Stimulated activated naive CD4-positive, alpha-beta T cell (primary cell): ENCODE measurements at places on chromosomes 7 and 10.

DNA sequence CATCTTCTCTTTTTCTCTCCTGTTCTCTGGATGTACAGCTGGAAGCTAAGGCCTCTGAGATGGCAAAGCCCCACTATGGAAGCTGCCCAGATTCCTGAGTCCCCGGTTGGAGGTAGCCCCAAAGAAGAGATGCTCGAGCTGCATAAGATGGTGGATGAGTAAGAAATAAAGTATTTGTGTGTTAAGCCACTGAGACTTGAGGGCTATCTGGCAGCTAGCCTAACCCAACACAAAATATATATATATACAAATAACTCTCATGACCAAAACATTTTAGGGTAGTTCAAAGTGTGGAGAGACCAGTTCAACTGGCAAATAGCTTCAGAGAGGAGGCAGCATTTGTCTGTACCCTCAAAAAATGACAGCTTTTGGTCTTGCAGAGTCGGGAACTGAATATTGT lies 72.4 kb upstream of the PDE1C start:
- no peak for DNase-seq

DNA sequence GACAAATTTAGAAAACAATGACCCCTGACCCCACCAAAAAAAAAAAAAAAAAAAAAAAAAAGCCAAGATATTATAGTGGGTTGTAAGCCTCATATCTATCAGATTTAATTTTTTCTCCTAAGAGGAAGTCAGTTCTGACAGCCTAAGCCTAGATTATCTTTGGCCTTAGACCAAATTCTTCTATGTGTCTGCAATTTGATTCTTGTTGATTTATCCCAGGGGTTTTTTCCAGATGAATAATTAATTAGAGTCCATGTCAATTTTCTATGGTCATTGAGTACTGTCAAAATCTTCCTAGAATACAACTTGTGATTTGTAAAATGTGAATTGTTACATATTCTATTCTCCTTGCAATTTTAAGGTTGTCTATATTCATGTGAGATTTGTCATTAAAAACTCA lies 151.6 kb upstream of the CACNA2D1 start:
- DNase-seq, result no peak

- DNase-seq, result no peak
These were observed 14.4 kb downstream of the SGPL1 start for GRCh38 chr10:70830164-70830563.

- DNase-seq, result no peak
These were observed 189.3 kb downstream of the ZMYND11 start for GRCh38 chr10:324593-324992.

- no peak for DNase-seq
These were observed 22.1 kb upstream of the OPN4 start for GRCh38 chr10:86632009-86632800.

DNA sequence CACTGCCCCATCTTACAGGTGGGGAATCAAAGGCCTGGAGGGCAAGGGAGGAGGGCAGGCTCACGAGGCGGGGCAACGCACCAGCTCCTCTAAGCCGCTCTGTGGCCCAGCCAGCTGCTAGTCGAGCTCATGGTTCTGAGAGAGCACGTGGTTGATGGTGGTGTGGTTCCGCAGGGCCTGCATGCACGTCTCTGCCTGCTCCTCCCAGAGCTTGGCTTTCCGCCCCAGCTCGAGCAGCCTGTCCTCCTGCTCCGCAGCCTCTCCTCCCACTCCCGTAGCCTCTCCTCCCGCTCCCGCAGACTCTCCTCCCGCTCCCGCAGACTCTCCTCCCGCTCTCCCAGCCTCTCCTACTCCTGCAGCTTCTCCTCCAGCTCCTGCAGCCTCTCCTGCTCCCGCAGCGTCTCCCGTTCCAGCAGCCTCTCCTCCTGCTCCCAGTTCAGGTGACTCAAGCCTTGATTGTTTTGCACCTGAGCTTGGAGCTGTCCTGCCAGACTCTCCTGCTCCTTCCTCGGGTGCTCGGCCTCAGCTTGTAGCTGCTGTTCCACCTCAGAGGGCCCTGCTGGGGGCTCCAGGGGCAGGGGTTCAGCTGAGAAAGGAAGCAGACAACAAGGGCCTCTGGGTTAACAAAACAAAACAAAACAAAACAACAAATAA lies 19.1 kb upstream of the MTPAP start:
- no peak for DNase-seq

- DNase-seq, result no peak
These were observed 45.9 kb upstream of the AGMO start for GRCh38 chr7:15607529-15608210.

DNA sequence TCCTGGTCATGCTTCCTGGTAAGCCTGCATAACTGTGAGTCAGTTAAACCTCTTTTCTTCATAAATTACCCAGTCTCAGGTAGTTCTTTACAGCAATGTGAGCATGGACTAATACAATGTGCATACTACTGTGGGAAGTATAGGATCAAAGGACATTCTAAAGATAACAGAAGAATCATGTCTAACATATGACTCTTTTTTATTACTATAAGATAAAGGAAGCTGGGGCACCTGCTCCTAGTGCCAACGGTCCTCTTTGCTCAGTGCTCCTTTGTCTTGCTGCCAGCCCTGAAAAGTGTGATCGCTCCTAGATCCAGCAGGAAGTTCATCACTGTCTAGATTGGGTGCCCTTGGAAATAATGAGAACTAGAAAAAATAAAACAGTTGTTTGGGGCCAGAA lies 143.3 kb upstream of the NOBOX start:
- DNase-seq, result no peak

DNA sequence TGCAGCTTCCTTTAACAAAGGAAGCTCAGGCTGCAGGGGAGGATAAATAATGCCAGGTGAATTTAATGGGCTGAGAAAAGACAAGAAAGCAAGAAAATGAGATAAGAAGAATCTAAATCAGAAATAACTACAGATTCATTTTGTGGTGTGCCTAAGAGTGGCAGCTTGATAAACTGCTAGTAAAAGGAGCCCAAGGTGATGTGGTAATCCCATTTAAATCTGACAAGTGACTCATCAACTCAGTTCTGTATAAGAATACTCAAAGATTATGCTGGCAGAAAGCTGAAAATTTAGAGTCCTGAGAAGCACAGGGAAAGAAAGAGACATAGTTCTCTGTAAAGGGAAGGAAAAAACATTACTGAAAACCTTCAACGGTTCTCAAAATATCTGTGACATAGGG lies 109.4 kb upstream of the PDE1C start:
- DNase-seq, result no peak

GRCh38 chr10:132096863-132097478 lies 31.2 kb downstream of the JAKMIP3 start:
- no peak for DNase-seq

GRCh38 chr10:29804025-29804852 lies 169.5 kb upstream of the SVIL start:
- no peak for DNase-seq

DNA sequence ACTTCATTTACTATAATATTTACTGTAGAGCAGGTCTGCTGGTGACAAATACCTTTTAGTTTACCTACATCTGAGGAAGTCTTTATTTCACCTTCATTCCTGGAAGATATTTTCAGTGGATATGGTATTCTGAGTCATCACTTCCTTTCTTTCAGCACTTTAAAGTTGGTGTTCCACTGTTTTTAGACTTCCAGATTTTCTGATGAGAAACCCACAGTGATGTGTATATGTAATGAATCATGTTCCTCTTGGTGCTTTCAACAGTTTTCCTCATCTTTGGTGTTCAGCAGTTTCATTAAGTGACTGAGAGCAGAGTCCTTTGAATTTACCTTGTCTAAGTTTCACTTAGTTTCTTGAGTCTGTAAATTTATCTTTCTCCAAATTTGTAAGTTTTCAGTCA lies 36.4 kb downstream of the COPG2 start:
- no peak for DNase-seq

DNA sequence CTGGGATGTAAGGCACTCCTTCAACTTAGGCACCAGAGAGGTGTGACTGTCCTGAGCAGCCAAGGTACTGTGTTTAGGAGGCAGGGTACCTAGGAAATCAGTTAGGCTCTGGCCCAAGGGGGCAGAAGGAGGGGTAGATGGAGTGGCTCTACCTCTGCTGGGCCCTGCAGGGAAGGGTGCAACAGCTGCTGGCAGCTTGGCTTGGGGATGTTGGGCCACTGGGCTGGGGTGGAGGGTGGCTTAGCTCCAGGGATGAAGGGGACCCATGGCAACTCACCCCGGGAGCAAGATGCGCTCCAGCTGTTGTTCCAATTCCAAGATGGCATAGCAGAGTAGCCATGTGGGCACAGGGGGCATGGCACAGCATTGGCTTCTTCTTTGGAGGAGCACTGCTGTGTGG lies 42.1 kb downstream of the NEURL1 start:
- no peak for DNase-seq

DNA sequence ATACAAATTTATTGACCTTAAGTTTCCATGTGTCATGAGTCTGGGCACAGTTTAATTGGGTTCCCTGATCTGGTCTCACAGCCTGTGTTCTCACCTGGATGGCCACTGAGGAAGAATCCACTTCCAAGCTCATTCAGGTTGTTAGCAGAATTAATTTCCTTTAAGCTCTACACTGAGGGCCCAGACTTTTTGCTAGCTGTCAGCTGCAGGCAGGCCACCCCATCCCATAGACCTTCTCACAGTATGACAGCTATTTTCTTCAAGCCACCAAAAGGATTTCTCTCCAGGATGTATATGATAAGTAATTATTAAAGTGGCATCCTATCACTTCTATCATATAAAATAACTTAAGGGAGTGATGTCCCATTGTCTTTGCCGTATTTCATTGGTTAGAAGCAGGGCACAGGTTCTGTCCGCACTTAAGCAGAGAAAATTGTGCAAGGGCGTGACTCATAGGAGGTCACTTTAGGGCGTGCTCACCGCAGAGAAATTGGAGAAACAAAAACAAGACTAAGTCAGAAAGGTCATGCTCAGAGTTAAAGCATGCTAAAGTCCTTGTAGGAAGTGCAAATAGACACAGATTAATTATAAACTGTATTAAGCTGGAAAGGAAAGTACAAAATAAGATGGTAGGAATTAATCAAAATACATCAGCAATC lies 109.9 kb downstream of the AHR start:
- no peak for DNase-seq

GRCh38 chr7:36742911-36743775 lies 18.8 kb upstream of the AOAH start:
- no peak for DNase-seq

- no peak for DNase-seq
These were observed 57.7 kb upstream of the TNS3 start for GRCh38 chr7:47639495-47640110.

GRCh38 chr10:119020627-119020946 lies 8.9 kb upstream of the NANOS1 start:
- no peak for DNase-seq

DNA sequence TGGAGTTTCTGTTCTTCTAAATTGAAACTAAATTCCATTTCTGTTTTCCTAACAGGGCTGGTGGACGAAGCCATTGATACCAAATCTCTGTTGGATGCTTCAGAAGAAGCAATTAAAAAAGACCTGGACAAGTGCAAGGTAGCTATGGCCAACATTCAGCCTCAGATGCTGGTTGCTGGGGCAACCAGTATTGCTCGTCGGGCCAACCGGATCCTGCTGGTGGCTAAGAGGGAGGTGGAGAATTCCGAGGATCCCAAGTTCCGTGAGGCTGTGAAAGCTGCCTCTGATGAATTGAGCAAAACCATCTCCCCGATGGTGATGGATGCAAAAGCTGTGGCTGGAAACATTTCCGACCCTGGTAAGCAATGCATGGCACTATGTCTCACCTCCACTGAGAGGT lies 45.6 kb downstream of the AP3M1 start:
- no peak for DNase-seq

GRCh38 chr10:70619271-70620019 lies 16.9 kb upstream of the PRF1 start:
- DNase-seq, result no peak

- DNase-seq, result no peak
These were observed 171.7 kb upstream of the INSYN2A start for GRCh38 chr10:127368101-127368500.

GRCh38 chr7:155871211-155871610 lies 58.9 kb upstream of the SHH start:
- no peak for DNase-seq

GRCh38 chr10:110784198-110784597 lies 87.5 kb upstream of the PDCD4 start:
- DNase-seq, result no peak

DNA sequence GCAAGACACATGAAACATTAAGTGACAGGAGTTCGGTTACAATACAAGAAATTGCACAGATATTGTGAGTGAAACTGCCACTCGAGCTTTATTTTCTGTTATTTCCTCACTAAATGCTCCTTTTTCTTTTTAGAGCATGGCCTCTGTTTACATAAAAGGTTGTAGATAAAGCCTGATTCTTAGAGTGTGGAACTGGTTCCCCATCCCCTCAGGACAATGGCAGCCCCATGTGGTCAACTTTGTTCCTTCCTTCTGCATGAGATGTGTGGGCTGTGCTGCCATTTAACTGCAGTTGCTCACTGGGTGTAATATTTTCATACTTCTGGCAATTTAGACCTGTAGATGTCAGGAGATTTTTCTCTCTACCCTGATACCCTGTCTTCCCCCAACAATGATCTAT lies 70.2 kb downstream of the LRGUK start:
- DNase-seq, result no peak

DNA sequence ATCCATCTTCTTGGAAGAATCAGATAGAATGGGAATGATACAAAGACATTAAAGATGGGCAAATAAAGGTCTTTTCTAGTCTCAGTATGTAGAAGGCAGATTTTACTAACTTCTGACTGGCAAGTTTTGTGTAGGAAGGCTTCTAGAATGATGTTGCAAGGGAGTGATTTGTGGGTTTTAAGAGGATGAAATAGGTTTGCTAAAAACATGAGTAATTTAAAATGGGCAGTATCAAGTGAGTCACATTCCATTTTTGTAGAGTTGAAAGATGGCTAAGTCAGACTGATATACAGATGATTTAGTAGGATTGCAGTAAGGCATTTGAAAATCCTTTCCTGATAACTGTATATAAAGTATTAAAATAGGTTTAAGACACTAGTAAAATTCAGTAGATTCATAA lies 777.4 kb downstream of the SORCS1 start:
- no peak for DNase-seq

GRCh38 chr7:14676896-14677295 lies 225.7 kb downstream of the DGKB start:
- DNase-seq, result no peak

- no peak for DNase-seq
These were observed 5.0 kb downstream of the PAXIP1 start for GRCh38 chr7:154997840-154998370.

DNA sequence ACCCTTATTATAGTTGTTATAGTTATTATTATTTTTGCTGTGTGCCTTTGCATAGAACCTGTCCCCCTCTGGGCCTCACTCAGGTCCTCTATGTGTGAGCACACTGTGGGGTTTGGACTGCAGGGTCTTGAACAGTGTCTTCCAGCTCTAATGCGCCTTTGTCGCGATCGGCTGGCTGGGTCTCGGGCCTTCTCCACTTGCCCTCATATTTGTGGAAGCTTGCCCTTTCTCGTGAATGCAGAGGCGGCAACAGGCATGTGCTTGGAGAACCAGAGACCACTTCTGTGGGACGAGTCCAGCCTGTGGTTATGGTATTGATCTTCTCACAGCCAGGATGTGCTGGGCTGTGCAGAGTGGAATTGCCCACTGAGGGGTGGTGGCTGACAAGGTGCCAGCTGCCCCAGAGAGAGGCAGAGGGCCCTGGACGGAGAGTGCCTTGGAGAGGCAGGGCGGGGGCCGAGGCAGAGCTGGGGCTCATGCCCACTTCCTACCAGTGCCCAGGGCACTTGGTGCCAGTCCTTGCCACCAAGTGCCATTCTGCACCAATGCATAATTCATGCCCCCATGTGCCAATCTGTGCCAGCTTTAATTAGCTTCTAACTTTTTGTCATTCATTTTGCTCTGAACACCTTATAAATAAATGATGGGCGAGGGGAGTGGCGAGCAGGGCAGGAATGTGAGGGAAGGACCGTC lies 6.8 kb upstream of the CDH23 start:
- no peak for DNase-seq
